Effector CD8-positive, alpha-beta T cell (primary cell): ENCODE measurements at places on chromosomes 4 and X.

GRCh38 chrX:107970073-107970472, 12.1 kb downstream of the TEX13B start:
- DNase-seq = no peak

- DNase-seq = no peak
Measured at GRCh38 chrX:132467026-132467425, 21.8 kb downstream of the MBNL3 start.

DNA sequence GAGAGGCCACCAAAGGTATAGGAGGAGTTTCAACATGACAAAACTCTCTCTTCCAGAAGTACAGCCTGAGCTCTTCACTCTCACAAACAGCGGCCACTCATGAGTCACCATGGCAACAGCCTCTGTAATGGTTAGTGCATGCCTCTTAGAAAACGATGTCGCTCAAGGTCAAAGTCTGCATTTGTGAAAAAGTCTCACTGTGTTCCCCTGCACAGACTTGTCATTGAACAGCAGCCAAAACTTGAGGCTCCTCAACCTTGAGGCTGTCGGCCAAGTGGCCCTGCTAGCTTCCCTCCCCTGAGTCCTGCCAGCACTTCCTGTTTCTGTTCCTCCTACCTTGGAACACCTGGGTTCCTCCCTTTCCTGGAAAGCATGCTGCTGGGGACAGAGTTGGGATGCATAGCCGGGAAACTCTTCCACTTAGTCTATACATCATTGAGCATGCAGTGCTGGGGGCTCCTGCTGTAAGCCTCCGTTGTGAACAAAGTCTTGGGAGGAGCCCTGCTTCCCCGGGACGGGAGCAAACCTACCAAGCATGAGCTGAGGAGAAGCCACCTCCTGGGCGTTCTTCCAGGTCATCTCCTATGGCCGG, 66.6 kb downstream of the ING2 start:
- no peak for DNase-seq

GRCh38 chr4:177546745-177547144, 104.5 kb upstream of the AGA start:
- DNase-seq = no peak

- DNase-seq = no peak
Measured at GRCh38 chr4:98510757-98511517, 147.5 kb downstream of the TSPAN5 start.
